ENCODE measurements at places on chromosomes 2 and 18.

GRCh38 chr18:76937597-76937996, 115.2 kb downstream of the ZNF236 start:
- DNase-seq, result no peak

- no peak for DNase-seq
These were observed 722.6 kb downstream of the METTL4 start for GRCh38 chr18:1848716-1849115.

GRCh38 chr18:58671632-58672564, 633 bp downstream of the MALT1 start:
- no peak for DNase-seq

DNA sequence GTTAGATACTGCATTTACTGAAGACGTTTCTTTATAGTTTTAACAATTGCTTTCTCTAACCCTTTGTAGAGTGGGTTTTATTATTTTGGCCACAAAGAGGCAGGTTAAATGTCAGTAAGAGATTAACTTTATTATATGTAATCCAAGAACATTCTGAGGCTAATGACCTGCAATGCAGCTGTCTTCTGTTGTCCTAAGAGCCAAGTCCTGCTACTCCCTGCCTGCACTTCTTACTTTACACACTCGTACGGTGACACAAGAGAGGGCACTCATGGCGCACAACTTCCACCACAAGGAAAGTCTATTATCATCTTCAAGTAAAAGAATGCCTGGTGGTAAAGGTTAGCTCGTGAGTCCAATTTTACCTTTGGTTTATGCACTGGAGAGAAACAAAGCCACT, 471.0 kb upstream of the HNMT start:
- DNase-seq, result no peak

- DNase-seq, result no peak
These were observed 6.8 kb downstream of the STAT1 start for GRCh38 chr2:191006997-191007783.

- no peak for DNase-seq
These were observed 41.1 kb upstream of the NAB1 start for GRCh38 chr2:190607657-190608357.

DNA sequence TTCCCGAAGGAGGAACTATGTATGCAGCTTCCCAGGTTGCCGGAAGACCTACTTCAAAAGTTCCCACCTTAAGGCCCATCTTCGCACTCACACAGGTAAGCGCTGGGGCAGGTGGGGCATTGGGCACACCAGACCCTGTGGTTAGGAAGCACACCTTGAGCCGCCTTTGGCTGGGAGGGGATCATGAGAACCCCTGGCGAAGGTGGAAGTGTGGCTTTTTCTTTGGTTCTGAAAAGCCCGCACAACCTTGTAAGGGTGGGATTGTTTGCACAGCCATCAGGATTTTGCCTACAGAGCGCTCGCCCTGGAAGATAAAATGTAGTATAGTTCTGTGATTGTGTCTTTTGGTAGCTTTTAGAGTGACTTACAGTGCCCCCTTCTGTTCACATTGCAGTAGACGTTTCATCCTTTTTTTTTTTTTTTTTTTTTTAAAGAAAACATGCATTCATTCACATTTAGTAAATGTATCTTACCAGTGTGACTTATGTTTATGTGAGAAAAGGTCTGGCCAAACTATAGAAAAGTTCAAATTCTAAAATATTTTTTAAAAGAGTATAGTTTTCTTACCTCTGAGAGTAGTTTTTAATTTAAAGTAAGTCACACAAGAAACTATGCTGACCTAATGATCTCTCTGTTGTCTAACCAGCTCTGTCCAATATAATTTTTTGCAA, 5.3 kb downstream of the KLF11 start:
- DNase-seq, result peak; percentile 20

DNA sequence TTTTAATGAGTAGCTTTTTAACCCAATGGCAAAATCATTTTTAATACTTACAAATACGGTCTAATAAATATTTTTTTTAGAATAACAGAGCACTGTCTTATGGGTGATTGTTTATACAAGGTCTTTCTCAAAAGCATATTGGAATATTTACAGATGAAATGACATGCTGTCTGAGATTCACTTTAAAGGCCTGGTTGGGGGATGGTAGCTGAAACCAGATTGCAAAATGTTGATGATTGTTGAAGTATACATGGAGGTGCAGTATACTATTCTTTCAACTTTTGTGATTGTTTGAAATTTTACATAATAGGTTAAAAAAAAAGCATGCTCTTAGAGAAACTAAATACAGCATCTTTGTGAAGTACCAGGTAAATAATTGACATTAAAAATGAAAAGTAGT, 111.2 kb downstream of the FMNL2 start:
- no peak for DNase-seq

GRCh38 chr2:84880395-84880644, 564 bp downstream of the TRABD2A start:
- no peak for DNase-seq

- no peak for DNase-seq
These were observed 212.7 kb downstream of the KLHL29 start for GRCh38 chr2:23597687-23598086.

DNA sequence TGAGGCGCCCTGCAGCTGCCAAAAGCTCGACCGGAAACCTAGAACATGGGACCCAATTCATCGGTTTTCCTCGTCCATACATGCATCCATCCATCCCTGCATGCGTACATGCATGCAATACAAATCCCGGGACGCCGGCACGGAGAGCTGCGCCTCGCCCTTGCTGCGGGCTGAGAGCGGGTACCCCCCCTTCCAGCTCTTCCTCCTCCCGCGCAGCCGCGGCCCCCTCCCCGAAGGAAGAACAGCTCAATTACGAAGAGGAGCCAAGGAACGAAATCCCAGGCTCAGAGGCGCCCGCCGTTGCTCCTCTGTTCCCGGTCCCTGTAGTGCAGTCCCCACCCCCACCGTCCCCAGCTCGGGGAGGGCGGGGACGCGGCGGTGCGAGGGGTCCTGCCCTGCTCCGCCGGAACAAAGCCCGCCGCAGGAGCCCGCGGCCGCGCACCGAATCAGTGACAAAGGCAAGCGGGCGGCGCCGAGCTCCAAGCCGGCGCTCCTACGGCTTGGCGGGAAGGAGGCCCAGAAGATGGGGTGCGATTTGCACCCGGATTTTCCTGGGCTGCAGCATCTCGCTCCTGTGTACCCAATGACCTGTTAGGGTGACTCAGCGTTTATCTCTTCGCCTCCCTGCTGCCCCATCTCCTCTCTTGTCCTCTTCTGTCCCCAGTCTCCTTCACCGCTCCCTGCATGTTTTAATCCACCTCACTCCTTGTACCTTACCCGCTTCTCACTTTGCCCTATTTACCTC, 8.9 kb upstream of the POU3F3 start:
- no peak for DNase-seq

- no peak for DNase-seq
These were observed 13.2 kb upstream of the SULT1C3 start for GRCh38 chr2:108226564-108226963.

DNA sequence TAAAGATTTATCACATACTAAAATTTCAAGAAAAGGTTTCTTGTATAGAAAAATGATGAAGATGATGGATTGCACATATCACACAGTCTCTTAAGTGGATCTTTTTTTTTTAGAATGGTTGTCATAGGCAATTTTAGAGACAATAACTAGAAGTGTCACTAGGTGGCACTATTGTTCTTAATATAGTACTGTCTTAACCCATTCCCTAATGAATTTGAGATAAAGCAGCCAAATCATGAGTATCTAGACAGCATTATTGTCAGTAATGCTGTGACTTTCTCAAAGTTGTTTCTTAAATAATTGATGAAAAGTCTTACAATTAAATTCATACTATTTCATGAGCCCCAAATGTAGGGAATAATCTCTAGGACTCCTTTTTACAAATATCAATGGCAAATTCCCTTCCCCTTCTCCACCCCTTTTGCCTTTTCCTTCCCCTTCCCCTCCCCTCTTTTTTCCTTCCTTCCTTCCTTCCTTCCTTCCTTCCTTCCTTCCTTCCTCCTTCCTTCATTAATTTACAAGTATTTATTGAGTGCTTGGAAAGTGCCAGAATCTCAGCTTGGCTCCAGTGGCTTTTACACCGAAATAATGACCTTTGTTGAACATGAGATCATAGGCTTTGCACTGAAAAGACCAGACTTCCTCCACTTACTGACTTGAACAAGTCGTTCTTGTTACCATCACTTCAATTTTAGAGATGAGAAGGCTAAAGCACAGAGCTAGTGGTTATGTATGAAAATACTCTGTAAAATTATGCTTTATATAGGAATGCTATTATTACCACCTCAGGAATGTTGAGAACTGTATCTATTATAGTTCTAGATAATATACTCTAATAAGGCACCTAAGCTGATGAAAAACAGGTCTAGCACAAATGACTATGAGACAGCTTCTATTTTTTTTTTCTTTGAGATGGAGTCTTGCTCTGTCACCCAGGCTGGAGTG, 19.8 kb downstream of the MYL12B start:
- peak; percentile 47 for DNase-seq

- DNase-seq, result no peak
These were observed 143.6 kb downstream of the MBD2 start for GRCh38 chr18:54080858-54081257.

DNA sequence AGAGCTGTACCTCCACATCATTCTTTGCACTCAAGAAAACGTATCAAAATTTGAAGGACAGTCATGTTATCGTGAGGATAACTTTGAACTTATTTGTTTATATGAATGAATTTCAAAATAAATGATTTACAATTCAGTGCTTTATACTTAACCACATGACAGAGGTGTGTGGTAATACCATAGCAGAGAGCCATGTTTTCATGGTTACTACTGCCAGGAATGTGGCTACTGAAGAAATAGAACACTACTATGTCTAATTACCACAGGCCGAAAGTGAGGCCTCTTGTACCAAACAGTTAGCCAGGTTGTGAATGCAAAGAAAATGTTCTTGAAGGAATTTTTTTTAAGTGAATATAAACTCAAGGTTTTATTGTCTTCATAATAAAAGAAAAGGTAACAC, 49.2 kb downstream of the AAK1 start:
- no peak for DNase-seq

DNA sequence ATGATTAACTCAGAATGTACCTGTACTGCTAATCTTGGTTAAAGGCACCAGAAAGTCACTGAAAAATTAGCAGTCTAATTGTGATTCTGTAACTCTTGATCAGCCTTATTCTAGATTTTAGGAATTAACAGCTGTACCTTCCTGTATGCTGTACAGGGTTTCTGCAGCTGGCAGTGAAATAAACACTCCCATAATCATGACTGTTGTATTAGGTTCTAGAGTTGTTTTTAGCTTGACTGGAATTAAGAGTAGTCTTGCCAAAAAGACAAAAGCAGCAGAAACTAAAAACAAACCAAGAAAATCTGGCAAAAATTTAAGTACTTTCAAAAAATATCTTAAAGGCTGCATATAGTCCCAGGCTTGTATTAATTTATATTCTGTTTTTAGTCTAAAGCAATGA, 103.5 kb downstream of the SOS1 start:
- DNase-seq, result no peak

GRCh38 chr2:97745474-97746174, 32.2 kb downstream of the ZAP70 start:
- DNase-seq, result no peak

- DNase-seq, result no peak
These were observed 23.8 kb upstream of the EFHD1 start for GRCh38 chr2:232609607-232610006.

- no peak for DNase-seq
These were observed 73.7 kb upstream of the DNAJC10 start for GRCh38 chr2:182642328-182642727.

DNA sequence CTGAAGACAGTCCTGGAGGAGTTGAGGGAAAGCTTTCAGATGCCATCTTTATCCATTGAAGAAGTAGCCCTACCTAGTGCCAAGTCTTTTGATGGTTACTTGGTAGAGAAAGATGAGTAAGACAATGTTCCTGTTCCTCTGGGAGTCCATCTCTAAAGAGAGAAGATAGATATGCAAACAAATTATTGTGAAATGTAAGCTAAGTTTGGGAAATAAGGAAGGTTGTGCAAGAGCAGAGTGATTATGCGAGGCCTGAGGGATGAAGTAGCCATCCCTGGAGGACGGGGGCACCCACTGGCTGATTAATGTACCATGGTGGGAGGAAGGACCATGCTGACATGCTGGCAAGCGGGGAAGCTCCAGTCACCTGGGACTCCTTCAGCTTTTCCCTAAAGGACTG, 994 bp upstream of the DTNA start:
- DNase-seq, result peak; percentile 10

GRCh38 chr2:237171881-237172280, 86.2 kb downstream of the COPS8 start:
- no peak for DNase-seq

GRCh38 chr18:48781988-48782363, 168.8 kb downstream of the SMAD7 start:
- DNase-seq, result no peak

- peak; percentile 79 for DNase-seq
These were observed at the start of gene REL for GRCh38 chr2:60881047-60881932. REL (plus strand) TSS chr2:60881574; CDS start chr2:60881841, 267 bp downstream.

DNA sequence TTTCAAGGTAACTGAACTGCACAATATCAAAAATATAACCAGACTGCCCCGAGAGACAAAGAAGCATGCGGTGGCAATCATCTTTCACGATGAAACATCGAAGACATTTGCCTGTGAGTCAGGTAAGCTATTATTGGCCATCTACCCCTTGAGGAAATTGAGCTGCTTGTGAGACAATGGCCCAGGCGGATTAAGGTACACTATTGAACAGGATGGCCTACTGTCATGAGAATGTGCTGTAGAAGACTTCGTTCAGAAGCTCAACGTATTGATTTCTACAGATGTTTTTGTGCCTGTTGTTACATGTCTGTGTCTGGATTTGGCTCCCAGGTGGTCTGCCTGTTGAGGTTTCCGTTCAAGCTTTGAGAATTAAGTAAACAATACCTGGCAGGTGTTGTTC, 198.7 kb downstream of the DOK6 start:
- no peak for DNase-seq

GRCh38 chr2:230687498-230687897, 25.1 kb upstream of the CAB39 start:
- DNase-seq, result no peak

DNA sequence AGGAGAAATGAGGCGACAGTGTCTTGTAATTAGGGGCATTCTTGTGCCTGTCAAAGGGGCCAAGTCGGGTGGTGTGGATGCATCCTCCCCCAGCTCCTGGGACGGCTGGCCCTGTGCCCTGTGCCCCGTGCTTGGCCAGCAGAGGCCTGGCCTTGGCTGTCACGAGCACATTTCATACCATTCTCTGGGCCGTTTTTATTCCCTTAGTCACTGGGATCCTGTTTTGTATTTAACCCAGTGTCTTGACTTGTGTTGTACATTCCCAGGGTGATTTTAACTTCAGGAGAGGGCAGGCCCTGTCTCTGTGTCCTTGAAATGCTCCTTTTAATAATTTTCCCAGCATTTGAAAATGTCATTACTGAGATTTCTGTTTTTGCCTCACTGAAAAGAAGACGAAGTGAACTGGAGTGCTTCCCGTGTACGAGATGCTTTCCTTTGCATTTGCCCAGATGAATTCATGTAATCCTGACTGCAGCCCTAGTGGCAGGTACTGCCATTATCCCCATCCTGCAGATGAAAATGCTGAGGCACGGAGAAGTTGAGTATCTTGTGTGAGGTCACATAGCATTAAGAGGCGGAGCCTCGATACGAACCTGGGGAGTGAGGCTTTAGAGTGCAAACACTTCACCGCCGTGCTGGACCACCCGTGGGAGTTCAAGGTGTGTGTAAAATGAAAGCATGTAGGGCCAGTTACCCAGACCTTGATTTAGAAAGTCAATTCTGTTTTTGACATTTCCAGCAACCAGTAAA, 57.0 kb downstream of the SH3RF3 start:
- peak; percentile 11 for DNase-seq

- DNase-seq, result no peak
These were observed 269.4 kb upstream of the TCF4 start for GRCh38 chr18:55857409-55857808.

GRCh38 chr18:43271593-43272432, 5.5 kb downstream of the SYT4 start:
- DNase-seq, result peak; percentile 9

All from amniotic stem cell (primary cell).